ENCODE measurements at places on chromosomes 12 and 14.

GRCh38 chr14:32166029-32166428, 35.8 kb upstream of the RNU6-7 start:
- no peak for DNase-seq

DNA sequence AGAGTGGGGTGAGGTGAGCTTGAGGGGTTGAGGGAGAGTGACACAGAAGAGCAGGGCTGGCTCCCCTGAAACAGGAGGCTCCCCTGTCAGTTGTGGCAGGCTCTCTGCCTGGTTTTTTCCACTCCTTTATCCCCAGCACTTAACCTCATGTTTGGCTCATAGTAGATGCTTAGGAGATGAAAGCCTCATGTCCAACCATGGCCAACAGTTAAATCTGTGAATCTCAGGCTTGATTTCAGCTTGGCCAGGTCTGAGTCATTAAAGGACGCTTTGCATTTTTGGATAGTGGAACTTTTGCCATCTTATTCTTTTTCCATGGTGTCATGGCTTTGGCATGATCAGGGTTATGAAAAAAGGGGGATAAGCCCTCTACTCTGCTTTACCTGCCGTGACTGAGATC, 117.2 kb downstream of the CACNA1C start:
- DNase-seq = no peak

DNA sequence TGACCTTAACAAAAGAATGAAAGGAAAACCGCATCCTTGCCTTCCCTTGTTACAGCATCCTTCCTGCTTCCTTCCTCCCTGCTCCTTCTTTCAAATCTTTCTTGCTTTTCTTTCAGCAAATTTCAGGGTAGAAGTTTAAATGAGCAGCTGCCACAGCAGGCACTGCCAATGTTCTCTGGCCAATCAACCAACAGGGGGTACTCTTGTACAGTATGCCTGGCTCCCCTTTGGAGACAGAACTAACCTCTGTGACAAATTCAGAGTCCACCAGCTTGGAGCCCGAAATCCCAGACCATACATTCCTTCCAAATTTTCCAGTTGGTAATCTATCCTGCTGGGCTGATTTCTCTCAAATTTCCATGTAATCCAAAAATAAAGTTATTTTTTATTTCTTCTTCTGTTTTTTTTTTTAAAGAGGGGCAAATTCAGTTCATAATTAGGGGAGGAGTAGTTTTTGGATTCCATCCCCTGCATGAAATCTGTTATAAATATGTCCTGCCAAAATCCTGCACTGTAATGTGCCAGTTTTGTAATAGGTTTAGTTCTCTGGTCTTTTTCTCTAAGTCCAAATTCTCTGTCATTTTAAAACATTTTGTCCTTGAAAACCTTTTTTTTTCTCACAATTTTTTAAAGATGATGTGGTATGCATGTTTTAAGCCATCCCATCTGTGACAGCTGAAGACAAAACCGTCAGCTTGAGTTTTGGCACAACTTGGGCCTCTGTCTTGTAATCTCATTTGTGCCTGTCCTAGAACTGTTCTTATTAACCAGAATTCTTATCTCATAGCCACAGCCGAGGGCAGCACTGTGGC, 610.0 kb upstream of the LMO3 start:
- no peak for DNase-seq

DNA sequence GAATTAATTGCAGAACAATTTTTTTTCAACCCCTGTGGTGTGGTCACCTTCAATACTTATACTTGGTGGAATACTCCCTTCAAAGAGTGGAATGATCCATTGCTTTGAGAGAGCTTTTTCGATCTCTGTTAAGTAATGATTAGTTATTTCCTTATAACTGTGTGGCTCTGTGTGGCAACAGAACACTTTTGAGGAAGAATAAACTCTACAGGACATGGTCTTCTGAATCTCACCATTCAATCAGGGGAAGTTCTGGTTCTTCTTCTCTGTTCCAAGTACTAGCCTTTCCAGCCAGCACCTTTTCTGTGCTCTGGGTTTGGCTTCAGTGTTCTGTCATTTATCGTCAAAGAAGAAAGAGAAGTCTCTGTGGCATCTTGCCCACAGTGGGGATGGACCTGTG, 369.2 kb downstream of the ZFP36L1 start:
- no peak for DNase-seq

- no peak for DNase-seq
Observed at GRCh38 chr14:60482743-60483142, 3.1 kb downstream of the C14orf39 start.

DNA sequence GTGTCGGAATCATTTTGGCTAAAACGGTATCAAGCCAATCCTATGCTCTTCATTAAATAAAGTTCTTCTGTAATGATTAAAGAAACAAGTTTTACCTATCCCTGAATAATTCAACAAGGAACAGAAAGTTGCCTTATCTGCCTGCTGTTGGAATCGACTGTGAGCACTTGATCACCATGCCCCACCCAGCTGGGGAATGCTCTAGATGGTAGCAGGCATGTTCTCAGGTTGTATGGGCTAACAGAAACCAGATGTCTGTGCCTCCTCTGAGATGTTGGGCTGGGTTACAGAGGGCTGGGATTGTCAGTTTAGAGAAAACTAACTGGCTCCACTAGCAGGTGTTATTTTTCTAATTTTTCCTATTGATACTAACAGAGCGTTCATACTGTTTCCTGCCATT, 28.9 kb downstream of the RTRAF start:
- no peak for DNase-seq

DNA sequence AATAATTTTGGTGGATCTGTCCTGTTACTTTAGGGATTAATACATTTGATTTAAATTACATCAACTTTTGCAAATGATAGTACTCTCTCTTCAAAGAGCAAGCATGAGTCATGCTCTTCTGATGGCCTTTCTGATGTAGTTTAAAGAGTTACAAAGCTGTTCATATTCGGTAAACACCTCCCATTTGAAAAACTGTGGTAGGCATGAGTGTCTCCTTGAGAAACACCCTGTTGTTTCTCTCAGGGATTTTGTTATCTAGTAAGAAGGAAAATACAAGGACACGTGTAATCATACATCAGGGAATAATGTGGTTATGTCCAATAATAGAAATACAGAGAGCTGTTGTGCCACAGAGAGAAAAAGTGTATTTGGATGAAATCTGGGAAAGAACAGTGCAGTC, 53.3 kb upstream of the E2F7 start:
- no peak for DNase-seq
